ENCODE measurements at places on chromosomes 3 and 15.

- DNase-seq, result peak; percentile 95
These were observed 44.8 kb downstream of the KBTBD12 start for GRCh38 chr3:127959873-127960272.

- no peak for DNase-seq
These were observed 65.4 kb upstream of the TBC1D23 start for GRCh38 chr3:100195375-100195774.

GRCh38 chr3:127020543-127020942, 37.6 kb downstream of the PLXNA1 start:
- no peak for DNase-seq

DNA sequence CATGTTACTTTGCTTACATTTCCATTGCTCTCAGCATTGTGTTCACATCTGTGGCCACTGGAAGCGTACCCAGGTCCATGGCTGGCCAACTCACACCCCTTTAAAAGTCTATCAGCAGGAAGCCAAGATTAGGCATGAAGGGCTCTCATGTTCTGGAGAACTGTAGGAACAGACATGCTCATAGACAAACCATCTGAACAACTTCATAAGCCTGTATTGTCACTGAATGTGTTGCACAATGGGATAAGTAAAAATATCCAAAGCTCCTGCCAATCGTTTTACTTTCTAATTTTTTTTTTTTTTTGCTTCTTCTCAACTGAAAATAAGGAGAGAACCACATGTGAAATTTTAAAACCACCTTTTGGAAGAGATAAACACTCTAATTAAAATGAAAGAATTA, 6.4 kb downstream of the RPLP1 start:
- no peak for DNase-seq

DNA sequence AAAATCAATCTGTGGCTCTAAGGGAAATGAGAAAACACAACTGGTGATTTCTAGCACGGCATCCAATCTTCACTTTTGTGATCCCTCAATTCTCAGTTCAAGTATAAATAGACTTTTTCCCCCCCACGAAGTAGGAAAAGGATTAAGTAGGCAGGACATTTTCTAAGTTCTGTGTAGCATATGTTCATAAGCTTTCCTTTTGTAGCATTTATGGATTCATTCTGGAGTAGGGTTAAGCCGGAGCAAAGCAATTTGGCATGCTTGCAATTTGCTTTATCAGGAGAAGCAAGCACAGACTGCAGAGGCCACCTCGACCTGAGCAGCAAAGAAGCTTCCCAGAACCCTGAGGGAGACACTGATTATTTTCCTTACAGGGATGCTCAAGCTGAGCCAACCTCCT, 66.3 kb downstream of the FHIT start:
- DNase-seq, result peak; percentile 8

Measured in NCI-H524 (cell line).